ENCODE measurements at places on chromosomes 4 and X. TPM values are rescaled to one million over a fixed set of nuclear protein-coding genes. Genes with fewer than 3 reads are reported as not detected.

- DNase-seq: no peak
Observed at GRCh38 chr4:10180603-10180926, 64.0 kb upstream of the WDR1 start.

DNA sequence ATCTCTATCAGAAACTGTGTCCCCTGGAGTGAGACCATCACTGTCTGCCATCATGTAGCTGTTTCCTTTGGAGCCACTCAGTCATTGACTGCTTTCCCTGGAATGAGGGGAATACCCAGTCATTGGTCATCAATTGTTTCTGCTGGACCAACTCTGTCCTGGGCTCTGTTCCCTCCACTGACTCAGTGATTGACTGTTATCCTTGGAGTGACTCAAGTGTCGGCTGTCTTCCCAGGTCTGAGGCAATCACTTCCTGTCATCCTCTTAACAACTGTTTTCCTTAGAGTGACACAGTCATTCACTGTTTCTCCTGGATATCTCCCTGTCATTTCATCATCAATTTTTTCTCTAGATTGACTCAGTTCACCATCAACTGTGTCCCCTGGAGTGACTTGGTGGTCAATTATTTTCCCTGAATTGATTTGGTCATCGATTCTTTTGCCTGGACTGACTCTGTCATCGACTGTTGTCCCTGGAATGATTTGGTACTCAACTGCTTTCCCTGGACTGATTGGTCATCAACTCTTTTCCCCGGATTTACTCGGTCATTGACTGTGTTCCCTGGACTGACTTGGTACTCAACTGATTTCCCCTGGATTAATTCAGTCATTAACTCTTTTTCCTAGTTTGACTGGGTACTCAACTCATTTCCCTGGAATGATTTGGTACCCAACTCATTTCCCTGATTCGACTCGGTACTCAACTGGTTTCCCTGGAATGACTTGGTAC, 327.9 kb upstream of the VCX start:
- no peak for DNase-seq

DNA sequence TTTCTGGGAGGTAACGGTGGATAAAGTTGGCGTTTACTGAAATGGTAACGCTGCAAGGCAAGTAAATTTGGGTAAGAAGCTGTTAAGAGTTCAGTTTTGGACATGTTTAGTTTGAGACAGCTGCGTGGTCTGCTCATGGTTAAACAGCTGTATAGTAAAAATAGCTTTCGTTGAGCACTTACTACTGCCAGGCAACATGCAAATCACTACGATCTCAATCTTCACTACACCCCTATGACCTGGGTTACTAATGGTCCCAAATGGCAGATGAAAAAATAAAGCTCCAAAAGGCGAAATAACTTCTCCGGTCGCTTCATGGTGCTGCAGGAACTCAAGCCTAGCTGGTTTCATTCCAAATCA, 22.2 kb downstream of the FABP2 start:
- DNase-seq: no peak

The MAGEA2 gene
- not detected for total RNA-seq

DNA sequence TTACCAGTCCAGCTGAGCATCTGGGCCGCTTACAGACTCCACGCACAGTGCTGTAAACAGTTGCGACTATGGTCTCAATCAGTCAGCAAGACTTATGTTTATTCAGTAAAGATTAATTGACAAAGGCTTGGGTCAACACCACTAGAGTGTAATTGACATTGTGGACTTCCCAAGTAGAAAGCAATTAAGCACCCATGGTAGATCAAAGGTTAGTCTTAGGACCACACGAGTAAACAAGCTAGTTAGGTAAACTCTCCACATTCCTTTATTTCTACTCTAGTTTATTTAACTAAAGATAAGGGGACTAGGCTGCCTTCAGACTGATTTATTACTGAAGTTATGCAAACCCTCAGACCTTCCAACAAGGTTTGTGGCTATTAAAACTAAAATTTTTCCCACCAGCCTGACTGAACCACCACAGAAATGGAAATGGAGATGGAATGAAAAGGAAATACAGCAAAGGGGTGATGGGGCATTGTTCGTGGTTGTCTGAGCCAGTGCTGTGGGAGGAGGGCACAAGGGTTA, 44.2 kb downstream of the MTHFD2L start:
- no peak for DNase-seq

The AFM gene
- total RNA-seq: not detected

DNA sequence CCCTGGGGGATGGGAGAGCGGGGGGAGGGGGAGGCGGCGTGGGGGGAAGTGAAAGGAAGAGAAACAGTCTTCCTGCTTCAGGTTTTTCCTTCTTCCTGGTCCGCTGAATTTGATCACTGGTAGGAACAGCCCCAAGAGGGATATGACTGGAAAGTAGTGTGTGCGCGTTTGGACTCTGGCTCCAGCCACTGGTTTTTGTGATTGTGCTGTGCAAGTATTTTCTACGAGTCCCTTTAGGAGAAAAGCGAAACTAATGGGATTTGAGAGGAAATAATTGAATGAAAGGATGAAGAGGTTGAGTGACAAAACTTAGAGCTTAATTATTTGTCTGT, 836 bp downstream of the PRRG1 start:
- no peak for DNase-seq

- no peak for DNase-seq
Observed at GRCh38 chr4:16890651-16891050, 7.8 kb downstream of the LDB2 start.

DNA sequence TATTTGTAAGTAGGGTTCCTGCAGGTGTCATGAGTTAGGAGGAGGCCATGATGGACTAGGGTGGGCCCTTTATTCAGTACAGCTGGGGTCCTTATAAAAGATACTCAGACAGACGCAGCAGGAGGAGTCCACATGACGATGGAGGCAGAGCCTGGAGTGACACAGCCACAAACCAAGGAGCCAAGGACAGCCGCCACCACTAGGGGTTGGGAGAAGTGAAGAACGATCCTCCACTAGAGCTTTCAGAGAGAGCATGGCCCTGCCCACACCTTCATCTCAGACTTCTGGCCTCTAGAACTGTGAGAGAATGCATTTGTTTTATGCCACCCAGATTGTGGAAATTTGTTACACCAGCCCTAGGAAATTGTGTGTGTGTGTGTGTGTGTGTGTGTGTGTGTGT, 31.1 kb downstream of the JAKMIP1 start:
- DNase-seq: no peak

DNA sequence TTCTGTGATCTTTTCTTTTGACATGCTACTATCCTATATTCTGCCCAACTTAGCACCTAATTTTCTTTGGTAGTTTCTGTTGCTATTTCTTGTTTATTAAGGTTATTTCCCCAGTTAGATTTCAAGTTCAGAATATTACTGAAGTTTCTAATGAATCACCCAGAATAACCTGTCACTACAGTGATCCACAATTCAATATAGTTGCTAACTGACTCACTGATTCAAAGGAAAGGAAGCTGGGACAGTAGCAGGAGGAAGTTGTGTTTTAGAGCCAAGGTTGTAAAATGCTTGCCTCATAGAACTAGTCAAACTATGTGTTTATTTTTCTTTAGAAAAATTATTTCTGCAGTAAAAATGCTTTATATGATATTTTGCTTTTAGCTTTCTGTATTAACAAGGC, 37.4 kb downstream of the PAK3 start:
- DNase-seq: no peak

The PDE6B gene
- 14.8 TPM for total RNA-seq

GRCh38 chr4:151316645-151317044, 8.8 kb downstream of the SH3D19 start:
- no peak for DNase-seq

GRCh38 chr4:47263721-47264120, 199.8 kb downstream of the COMMD8 start:
- no peak for DNase-seq

Data from natural killer cell treated with Interleukin-12 subunit alpha and Interleukin-12 subunit beta and Interleukin-15 and Interleukin-18, amount 100 ng/mL, for 72 hours (primary cell).